Stimulated activated CD4-positive, alpha-beta T cell treated with anti-CD3 and anti-CD28 coated beads, Interleukin-1b, Interleukin-23, amount 100 ng/mL, for 1 hour (primary cell): ENCODE measurements at places on chromosomes 6 and 20.
A peak's percentile ranks its signal among the peaks of the same experiment; 100 is the strongest.

DNA sequence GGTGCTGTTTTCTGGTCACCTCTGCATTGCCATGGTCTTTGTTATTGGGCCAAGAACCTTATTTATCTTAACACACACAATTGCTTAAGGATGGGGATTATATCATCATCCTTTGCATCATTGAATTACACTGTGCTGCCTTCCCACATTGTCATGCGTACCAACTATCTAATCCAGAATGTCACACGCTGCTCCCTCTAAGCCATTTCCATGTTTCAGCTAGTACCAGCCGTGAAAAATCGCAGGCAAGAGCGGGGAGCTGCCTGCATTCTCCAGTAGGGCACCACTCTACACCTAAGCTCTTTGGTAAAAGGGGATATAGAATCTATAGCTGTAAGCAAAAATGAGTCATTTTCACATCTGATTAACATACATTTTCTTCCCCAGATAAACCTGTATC, 277.0 kb downstream of the PRL start:
- DNase-seq, result no peak

- DNase-seq, result no peak
Observed at GRCh38 chr6:118696271-118696670, 44.9 kb upstream of the CEP85L start.

- DNase-seq, result no peak
Observed at GRCh38 chr20:49112596-49113274, 66.6 kb downstream of the CSE1L start.

- peak; percentile 34 for DNase-seq
Observed at GRCh38 chr20:36808317-36809257, 35.0 kb upstream of the DSN1 start.

GRCh38 chr20:63452341-63452740, 20.1 kb downstream of the KCNQ2 start:
- DNase-seq, result no peak

DNA sequence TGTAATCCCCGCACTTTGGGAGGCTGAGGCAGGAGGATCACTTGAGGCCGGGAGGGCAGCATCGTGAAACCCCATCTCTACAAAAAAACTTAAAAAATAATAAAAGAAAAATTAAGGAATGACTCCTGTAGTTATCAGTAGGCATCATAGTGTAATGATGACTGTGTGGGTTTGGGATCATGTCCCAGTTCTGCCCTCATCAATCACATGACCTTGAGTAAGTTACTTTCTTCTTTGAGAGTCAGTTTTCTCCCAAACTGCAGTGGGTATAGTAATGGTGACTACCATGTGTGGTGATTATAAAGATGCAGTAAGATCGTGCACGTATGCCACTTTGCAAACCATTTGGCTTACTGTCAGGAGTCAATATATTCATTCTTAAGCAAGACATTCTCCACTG, 89.2 kb downstream of the TXNDC5 start:
- DNase-seq, result no peak

DNA sequence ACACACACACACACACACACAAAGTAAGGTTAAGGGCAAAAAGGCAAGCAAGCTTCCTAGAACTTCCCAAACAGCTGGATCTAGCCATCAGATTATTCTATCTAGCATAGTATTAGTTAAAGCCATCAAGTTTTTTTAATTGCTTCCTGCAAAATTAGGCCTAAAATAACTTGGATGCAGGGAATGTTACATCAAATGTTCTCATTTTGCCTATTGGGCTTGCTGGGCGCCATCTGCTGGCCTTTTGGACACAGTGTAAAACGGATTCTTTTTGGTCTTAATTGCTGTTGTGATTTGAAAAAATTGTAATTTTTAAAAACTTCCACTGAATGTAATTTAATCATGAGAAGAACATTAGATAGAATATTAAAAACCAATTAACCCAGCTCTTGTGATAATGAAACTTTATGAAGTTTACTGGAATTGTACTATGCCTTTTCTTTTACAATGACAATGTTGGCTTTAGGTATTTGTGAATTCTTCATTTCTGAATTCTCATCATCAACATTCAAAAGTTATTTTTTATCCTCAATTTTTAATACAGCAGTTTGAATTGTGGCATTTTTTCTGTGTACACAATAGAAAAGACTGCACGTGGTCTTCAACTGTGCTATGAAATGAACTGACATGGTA, 6.8 kb downstream of the MKKS start:
- DNase-seq, result no peak

GRCh38 chr6:85679445-85680123, 36.9 kb upstream of the SYNCRIP start:
- DNase-seq, result no peak

DNA sequence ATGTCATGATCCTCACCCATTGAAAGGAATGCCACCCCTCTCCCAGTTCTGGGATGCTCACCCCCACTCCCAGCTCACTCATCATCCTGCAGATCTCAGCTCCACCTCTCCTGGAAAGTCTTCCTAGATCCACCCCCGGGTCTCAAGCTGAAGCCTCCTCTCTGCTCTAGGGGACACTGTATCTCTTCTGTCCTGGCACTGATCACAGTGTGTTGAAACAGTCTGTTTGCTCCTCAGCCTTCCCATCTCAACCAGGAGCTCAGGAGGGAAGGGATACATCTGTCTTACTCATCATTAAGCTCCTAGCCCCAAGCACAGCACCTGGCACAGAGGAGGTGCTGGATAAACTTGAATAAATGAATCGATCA, 80.1 kb downstream of the MRPL14 start:
- no peak for DNase-seq

GRCh38 chr6:68756454-68757375, 121.6 kb downstream of the ADGRB3 start:
- DNase-seq, result no peak

DNA sequence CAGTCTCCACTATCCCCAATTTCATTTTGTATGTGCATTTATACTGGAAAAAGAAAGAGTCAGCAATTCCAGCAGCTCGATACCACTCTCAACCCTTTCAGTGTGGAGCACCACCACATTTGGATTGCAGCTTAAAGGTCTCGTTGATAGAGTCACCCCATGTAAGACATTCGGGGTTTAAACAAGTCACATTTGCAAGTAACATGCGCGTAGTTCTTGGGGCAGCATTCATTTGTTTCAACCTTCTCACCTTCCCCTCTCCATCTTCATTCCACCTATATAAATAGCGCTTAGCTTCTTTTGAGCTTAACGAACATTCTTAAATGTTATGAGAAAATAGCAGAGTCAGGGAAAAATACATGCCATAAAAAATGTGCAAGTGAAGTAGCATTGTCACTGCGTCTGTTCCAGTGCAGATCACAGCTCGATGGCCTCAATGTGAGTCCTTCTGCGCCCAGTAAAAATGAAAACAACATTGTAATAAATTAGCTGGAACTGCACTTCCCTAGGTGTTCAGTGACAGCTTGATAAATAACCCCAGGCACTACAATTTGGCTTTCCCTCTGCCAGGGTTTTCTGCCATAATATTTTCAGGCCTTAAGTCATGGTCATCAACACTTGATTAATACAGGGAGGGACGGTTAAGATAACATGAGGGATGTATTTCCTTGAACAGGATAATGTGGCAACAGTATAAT, 737.8 kb upstream of the NRSN1 start:
- DNase-seq, result no peak

DNA sequence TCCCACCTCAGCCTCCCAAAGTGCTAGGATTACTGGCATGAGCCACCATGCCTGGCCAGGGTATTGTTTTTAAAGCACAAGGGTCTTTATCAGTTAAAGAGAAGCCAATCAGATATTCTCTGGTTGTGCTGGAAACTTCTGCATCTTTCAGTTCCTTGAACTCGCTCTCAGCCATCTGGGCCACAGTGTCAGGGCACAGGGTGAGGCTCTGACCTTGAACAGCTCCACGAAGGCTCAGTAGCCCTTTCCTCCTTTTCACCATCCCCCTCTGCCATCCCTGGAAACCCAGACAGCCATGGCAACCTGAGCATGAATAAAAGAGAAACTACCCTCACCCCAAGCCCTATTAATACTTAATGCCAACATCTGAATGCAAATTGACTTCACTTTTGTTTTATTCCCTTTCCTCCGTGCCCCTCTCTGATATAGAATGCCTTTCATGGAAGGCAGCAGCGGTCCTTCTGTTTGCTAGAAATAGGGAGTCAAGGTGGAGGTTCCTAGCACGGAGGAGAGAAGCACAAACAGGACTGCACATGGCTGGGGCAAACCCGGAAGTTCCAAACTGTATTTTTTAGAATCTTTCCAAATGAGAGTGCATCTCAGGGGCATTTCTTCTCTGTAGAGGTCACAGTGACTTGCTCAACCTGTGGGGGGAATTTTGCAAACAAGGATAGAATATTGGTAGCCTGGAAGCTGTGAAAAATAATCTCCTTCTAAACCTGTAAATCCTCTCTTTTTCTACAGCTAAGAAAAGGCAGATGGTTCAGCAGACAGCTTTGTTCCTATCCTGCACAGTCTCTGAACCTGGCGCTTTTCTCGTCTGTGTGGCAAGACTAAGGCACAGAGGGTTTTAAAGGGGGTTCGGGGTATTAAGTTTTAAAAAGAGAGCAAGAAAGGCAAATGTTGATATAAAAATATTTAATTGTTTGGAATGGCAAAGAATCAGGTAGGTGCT, 176.4 kb upstream of the RREB1 start:
- no peak for DNase-seq

- no peak for DNase-seq
Observed at GRCh38 chr20:63696306-63696627, 185 bp upstream of the TNFRSF6B start.

DNA sequence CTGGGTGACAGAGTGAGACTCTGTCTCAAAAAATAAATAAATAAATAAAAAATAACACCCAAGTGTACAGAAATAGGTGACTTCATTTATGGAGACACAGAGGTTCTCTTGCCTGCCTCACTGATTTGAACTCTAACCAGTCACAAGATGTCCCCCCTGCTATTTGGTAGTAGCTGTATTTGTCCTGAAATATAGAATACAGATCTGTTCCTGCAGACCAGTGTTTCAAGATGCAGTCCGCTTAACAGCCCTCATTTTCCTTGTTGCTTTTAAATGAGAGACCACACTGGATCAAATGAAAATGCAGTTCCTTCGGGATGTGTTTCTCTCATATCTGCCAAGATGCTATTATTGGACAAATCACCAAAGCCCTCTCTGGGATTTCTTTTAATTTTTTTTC, 7.6 kb downstream of the PLCB4 start:
- DNase-seq, result no peak

DNA sequence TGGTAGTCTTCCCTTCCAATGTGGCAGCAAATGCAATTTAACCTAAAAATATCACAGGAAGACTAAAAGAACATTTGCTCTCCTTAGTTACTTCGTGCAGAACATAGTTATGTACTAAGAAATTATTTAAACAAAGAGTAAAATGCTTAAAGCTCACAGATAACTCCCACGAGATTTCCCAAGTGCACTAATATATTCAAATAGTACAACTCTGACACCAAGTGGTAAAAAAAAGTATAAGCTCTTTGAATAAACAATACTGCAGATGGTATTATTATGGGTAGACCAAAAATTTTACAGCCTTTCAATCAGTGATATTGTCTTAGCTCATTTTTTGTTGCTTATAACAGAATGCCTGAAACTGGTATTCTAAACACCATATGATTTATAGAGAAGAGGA, 52.8 kb upstream of the FILIP1 start:
- DNase-seq, result no peak

DNA sequence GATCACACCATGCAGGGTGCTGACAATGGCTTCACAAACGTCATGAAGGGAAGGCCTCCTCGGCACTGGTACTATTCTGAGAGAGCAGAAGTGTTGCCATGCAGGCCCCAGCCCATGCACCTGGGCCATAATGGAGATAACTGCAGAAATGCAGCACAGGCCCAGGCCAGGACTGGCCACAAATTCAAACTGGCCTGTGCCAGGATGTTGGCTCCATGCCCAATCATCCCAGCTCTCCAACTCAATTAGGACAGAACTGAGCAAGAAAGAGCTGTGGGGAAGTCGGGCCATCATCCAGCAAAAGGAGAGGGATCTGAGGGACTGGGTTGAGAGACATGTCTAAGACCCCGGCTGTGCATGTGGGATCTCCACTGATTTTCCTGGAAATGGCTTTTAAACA, 48.9 kb upstream of the SYNDIG1 start:
- DNase-seq, result no peak

GRCh38 chr6:50404643-50405042, 308.7 kb upstream of the TFAP2D start:
- no peak for DNase-seq
